ENCODE measurements at places on chromosomes 6 and 20.

DNA sequence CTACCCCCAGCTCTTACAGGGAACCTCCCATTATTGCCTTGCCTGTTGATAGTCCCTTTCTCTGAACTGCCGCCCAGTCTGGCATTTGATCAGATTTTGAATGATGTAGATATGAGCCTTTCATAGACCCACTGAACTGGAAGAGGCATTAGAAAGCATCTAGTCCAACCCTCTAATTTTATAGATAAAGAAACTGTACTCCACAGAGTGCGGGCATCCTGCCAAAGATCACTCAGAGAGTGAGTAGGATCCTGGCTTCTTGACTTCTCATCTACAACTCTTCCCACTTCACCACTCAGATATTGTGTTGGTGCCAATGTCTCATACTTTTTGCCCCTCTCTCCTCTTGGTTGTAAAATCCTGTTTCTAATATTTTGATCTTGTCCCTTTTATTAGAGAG is 179.2 kb upstream of the BMP2 start:
- no peak for DNase-seq

- no peak for DNase-seq
Measured at GRCh38 chr20:35011589-35012226, 56.0 kb downstream of the MYH7B start.

- no peak for DNase-seq
Measured at GRCh38 chr20:59150821-59151251, 12.8 kb upstream of the ZNF831 start.

- DNase-seq, result no peak
Measured at GRCh38 chr20:62642666-62643520, 590 bp downstream of the SLCO4A1 start.

- DNase-seq, result no peak
Measured at GRCh38 chr6:85008296-85009009, 244.1 kb upstream of the TBX18 start.

- no peak for DNase-seq
Measured at GRCh38 chr20:4088766-4089165, 73.4 kb upstream of the RNF24 start.

- DNase-seq, result no peak
Measured at GRCh38 chr6:85574932-85575598, 18.6 kb downstream of the SNX14 start.

DNA sequence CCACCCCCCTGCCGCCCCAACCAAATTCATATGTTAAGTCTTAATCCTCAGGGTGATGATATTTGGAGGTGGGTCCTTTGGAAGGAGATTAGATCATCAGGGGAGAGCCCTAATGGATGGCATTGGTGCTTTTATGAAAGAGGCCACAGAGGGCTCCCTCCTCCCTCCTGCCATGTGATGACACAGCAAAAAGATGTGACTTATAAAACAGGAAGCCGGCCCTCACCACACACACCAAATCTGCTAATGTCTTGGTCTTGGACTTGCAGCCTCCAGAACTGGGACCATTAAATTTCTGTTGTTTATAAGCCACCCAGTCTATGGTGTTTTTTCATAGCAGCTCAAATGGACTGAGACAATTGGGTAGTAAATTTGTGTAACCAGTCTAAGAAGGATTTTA is 176.3 kb downstream of the ADGRG6 start:
- DNase-seq, result no peak

DNA sequence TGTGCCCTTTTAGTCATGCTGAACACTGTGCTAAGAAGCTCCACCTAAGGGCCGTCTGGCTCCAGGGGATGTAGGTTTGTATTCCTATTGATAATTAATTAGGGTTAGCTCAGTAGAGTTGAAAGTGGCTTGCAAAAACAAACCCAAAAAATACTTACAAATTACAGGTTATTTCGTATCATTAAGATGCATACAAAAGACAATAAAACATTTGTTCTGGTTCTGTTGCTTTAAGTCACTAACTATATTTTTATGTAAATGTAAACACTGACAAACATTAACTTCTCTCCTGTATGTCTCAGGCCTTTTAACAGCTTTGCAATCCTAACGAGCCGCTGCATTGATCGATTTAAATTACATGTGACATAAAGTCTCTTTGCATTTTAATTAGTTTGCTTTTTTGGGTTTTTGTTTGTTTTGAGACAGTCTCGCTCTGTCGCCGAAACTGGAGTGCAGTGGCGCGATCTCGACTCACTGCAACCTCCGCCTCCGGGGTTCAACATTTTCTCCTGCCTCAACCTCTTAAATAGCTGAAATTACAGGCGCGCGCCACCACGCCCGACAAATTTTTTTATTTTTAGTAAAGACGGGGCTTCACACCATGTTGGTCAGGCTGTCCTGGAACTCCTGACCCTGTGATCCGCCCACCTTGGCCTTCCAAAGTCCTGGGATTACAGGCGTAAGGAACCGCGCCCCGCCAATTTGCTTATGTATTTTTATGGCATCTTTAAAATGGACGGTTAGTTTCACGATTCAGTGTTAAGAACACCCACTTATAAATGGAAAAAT is 110.9 kb downstream of the HFE start:
- no peak for DNase-seq

DNA sequence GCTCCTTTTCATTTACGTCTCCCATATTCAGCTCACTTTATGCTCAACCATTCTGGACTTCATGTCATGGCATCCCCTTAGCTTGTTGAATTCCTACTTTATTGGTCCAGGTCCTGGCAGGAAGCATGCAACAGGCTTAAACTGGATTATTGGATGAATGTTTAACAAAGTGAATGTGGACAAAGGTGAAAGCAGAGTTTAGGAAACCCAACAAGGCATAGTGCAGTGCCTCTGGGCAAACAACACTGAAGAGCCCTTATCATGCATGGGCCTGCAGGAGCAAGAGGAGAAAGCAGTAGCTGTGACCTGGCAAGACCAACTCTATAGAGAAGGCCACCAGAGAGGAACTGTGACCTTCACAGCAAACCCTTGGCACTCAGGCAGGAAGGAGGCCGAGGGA is 5.3 kb upstream of the ANKRD66 start:
- DNase-seq, result no peak

DNA sequence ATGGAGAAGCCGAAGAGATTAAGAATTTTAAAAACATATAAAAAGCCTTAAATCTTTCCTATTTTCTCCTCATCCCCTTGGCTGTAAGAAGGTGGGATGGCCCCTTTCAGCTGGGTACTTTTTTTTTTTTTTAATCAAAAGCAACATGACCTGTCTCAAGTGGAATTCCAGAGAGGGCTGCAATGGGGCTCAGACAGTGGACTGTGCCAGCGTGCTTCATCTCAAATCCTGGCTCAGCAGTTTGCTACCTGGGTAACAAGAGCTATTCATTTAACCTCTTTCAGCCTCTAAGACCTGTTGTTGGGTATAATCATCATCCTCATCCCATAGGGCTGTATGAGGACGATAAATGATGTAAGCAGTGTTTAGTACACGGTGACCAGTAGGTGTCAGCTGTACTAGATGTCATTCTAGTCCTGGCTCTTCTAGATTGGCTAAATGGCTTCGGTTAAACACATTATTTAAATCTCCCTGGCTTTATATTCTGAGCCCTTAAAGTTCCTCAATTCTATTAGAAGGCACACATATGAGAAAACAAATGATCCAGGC is 6.9 kb upstream of the PPP1R3G start:
- no peak for DNase-seq

- DNase-seq, result no peak
Measured at GRCh38 chr20:34940081-34940481, 15.5 kb downstream of the GSS start.

- no peak for DNase-seq
Measured at GRCh38 chr20:32506721-32507120, 78.4 kb downstream of the NOL4L start.

- no peak for DNase-seq
Measured at GRCh38 chr6:26126394-26127235, 39.4 kb downstream of the HFE start.

- no peak for DNase-seq
Measured at GRCh38 chr6:39173270-39173669, 56.0 kb downstream of the KCNK5 start.

DNA sequence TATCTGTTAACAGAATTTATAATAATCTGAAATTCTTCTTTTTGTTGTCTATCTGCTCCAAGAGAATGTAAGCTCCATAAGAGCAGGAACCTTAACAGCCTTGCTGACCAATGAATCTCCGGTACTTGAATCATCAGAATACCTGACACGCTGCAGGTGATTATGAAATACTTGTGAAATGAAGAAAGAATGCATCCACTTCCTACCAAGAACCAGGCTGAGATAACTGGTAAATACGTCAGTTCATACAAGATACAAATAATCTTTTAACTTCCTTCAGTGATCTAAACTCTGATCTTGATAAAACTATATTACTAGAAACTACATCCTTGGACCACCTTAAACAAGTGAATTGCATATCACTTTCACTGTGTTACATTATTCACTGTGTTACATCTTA is 116.2 kb downstream of the MAP3K5 start:
- no peak for DNase-seq

DNA sequence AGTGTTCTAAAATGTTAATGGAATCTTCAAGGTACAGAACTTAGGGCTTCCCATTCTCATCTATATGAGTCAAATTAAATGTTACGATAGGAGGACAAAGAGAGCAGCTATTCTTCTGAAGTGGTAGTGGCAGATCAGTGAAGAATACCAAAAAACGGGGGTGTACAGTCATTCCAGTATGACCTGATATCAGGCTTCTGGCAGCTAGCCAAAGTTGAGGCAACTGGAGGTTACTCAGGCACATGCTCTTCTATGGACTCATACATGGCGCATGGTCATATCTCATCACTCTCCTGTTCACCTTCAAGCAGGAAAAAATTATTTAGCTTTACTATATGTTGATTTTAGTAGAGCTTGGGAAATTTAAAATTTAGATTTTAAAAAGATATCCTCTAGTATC is 1608.8 kb downstream of the GRIK2 start:
- no peak for DNase-seq

DNA sequence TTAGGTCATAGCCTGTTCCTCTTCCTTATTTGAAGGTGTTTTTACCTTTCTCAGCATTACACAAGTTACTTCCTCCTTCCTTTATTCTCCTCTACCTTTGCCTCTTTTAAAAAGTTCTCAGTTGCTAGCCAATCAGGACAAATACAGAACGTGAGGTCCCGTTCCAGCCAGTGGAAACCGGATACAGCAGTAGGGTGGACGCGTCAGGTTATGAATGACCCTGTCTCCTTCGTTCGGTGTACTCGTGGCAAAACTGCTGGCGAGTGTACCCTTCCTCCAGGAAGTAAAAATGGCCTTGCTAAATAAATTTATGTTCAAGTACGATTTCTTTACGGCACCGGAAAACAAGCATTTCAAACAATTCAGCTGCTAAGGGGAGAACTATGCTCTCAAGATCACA is 77.0 kb upstream of the MLN start:
- DNase-seq, result no peak

DNA sequence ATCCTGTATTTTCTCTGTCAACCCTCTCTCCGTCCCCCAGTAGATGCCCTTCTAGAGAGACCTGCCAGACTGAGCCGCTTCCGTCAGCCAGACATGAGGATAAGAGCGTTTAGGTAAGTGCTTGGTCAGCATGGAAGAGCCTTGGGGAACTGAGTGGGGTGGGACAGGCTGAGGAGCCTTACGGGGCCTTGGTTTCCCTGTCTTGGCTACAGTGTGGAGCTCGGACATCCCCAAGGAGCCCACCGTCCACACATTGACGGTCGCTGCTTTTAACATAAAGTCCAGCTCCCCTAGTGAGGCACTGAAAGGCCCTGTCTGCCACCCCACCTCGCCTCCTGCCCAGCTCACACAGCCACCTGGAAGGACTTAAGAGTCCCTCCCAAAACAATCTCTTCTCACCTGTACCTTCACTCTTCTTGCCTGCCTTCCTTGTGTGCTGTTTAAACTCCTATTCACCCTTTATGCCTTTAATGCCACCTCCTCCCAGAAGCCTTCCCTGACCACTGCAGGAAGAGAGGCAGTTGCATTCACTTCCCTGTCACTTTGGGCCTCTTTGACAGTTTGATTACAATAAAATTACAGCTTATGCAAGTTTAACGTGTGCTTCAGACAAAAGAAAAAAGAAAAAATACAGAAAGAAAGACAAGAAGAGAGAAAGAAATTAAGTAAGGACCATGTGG is 42.3 kb downstream of the PDYN start:
- DNase-seq, result no peak

DNA sequence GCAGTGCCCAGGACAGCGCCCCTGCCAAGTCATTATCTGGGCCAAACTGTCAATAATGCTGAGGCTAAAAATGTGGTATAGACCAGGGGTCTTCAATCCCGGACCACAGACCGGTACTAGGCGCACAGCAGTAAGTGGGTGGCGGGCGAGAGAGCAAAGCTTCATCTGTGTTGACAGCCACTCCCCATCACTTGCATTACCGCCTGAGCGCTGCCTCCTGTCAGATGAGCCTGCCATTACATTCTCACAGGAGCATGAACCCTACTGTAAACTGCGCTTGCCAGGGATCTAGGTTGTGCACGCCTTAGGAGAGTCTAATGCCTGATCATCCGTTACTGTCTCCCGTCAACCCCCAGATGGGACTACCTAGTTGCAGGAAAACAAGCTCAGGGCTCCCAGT is 91.0 kb downstream of the NFATC2 start:
- DNase-seq, result no peak

DNA sequence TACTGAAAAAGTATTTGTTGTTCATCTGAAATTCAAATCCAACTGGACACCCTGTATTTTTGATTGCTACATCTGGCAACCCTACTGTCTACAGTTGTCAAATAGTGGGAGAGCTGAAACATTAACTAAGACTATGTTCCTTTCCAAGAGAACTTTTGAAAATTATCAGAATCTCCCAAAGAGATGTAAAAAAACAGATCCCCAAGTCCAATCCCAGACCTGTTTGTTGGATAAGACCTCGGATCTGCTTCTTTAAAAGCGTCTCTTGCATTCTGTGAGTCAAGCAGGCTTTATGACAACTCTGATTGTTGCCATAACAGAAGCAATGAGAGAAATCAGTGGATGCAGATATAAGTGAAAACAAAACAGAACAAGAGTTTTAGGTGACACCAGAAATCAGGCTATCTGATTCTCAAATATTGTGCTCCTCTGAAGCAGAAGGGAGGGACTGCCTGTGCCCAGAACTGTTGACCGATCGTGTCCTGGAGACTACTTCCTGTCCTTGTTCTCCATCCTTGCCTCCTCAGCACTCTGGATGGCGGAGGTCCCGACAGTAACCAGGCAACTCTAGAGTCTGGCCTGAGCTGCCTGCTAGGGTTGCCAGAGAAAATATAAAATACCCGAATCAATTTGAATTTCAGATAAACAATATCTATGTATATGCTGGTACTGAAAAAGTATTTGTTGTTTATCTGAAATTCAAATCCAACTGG is 853.8 kb downstream of the MAFB start:
- no peak for DNase-seq

DNA sequence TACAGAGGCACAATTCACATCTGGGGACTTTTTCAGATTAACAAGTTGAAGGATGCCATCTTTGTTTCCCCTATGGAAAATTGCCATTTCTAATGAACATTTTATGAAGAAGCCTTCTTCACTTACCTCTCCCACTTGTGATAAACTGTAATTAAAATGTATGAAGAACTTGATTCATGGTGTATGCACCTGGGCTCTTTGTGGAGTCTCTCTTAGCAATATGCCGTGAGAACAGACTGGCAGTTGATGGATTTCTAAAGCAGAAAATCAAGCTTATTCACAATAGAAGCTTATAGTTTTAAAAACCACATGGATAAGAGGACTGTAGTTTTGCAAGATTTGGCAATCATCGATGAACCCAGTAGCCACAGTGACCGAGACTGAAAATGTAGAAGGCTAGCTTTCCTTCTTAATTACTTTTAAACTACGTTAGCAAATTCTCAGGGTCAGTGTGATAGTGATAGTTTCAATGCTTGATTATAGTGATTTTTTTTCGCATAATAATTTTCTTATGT is 270.6 kb downstream of the PRL start:
- DNase-seq, result no peak
